ENCODE measurements at places on chromosomes 11 and 22. TPM values are rescaled to one million over a fixed set of nuclear protein-coding genes. Genes with fewer than 3 reads are reported as not detected.

Gene MUC2
- 40.2 TPM for polyA plus RNA-seq

Gene TNNT3
- 2.3 TPM for polyA plus RNA-seq

Gene P4HA3
- polyA plus RNA-seq: not detected

Gene MAPK11
- polyA plus RNA-seq: 1.2 TPM

DNA sequence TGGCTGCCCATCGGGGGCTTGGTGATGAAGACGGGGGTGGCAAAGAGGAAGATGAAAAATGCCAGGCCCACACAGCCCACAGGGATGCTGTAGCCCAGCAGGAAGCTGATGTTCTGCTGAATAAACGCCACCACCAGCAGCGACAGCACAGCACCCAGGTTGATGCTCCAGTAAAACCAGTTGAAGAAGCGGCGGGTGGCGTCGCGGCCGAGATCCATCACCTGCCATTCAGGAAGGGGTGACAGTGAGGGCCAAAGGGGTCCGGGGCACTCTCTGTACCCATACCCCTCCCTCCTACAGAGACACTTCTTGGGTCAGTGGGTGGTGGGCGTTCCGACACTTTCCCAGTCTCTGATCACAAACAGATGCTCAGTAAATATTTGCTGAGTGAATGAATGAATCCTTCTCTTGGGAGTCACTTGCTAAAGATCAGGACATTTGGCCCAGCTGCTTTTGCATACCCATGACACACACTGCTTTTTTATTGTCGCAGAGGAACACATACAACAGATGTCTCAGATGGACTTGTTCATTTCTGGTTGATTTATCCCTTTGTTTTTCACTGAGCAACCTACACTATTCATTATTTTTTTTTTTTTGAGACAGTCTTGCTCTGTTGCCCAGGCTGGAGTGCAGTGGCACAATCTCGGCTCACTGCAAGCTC, 5.2 kb downstream of the SLC15A3 start:
- H3K36me3 ChIP-seq: no peaks in the 10 kb centered on the region
- H3K27me3 ChIP-seq: no peaks in the 10 kb centered on the region
- H3K4me1 ChIP-seq: peaks cover 23% of the 10 kb centered on the region
- DNase-seq: no peak

- DNase-seq: no peak
- H3K27me3 ChIP-seq: no peaks in the 10 kb centered on the region
- H3K4me3 ChIP-seq: no peak overlapping the region
- no peaks in the 10 kb centered on the region for H3K4me1 ChIP-seq
- H3K36me3 ChIP-seq: no peaks in the 10 kb centered on the region
Observed at GRCh38 chr11:88231894-88232482, 56.7 kb upstream of the RAB38 start.

DNA sequence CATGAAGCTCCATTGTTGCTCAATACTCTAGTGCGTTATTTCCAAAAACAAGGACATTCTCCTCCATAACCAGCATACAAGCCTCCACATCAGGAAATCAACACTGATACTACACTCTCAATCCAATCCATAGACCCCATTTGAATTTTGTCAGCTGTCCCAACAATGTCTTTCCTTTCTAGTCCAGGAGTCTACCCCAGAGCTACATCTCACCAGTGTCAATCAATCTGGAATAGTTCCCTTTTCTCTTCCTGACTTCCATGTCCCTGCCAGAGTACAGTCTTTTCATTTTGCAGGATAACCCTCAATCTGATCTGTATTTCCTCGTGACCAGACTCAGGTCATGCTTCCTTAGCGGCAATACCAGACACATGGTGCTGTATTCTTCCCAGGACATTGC, 43.0 kb downstream of the TCF20 start:
- no peak for DNase-seq
- H3K27me3 ChIP-seq: no peaks in the 10 kb centered on the region
- peaks cover 36% of the 10 kb centered on the region for H3K4me1 ChIP-seq
- no peak overlapping the region for H3K27ac ChIP-seq
- H3K36me3 ChIP-seq: no peaks in the 10 kb centered on the region
- H3K4me3 ChIP-seq: no peak overlapping the region

DNA sequence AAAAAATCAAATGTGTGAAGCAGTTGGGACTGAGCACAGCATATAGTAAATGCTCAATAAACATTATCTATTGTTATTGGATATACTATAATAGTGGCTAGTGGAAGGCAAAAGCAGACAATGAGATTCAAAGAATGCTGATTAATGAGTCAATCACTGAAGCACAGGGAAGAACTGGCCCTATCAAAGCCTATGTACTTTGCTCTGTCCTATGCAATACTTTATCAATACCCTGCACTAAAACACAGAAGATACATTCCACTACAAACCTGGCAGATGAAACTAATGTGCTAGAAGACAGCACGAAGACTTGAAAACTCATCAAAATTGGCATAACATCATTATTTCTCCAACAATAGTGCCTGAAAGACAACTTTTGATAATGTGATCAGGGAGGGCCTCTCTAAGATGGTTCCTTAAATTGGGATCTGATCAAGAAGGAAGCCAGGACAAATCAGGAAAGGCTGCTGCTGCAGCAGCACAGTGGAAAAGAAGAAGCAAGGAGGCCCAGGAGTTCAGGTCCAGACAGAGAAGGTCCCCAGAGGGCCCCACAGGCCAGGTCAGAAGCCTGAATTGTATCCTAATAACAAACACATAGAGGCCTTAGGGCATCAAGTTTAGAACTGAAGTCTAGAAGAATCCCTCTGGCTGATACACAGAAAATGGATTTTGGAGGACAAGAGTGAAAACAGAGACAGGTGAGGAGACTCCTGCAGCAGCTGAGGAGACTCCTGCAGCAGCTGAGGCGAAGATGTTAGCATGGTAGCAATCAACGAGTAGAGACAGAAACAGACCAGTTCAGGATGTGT, 18.6 kb downstream of the PI4KA start:
- no peaks in the 10 kb centered on the region for H3K36me3 ChIP-seq
- DNase-seq: no peak
- H3K27ac ChIP-seq: no peak overlapping the region

DNA sequence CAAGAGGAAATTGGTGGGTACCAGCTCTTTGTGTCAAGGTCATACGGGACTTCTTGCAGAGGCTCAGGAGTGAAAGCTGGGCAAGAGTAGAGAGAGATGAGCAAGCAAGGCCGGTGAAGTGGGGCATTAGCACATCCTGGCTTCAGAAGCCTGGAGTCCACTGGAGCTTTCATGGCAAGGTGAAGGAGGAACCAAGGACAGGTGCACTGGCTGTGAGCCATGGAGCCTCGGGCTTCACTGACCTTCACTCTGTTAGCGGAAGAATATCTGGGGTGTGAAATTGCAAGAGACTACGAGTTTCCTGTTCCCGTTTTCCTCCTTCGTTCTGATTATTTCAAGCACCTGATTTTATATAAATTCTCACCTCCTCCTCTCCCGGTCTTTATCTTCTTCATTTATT, 25.9 kb upstream of the ST14 start:
- peaks cover 16% of the 10 kb centered on the region for H3K36me3 ChIP-seq
- H3K4me3 ChIP-seq: no peak overlapping the region
- DNase-seq: no peak
- H3K27ac ChIP-seq: no peak overlapping the region
